ENCODE measurements at places on chromosomes 1 and 21.

- no peak for DNase-seq
These were observed 326.0 kb upstream of the RUNX1 start for GRCh38 chr21:35375115-35375514.

DNA sequence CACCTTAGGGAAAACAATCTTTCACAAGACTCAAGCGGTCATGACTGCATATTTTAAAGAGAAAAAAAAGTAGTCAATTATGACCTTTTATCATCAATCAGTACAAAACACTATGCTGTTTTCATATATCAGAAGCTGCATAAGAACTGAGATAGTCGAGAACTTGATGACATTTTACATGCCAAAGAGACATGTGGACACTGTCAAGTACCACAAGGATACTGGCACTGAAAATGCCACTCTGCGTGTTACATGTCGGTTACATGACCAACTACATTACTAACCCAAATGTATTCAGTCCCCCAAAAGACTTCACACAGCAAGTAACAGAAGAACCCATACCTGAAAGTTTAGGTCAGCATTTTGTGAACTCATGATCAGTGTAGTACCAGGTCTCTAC, 975.0 kb upstream of the ADGRL4 start:
- DNase-seq, result no peak

DNA sequence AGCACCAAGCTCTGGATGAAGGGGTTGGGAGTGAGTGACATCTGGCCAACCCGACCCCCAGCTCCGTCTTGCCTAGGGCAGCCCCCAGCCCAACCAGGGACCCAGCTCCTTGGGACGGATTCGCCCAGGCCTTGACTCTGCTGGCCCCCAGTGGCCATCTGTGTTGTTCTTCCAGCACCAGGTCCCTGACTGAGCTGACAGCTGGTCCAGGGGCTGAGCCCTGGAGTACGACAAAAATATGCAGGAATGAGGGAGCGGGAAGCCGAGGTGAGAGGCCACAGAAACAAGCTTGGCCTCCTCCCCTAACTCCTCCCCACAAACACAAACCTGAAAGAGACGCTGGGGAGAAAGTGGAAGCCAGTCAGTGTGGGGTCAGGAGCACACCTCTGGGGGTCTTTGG, 55.0 kb upstream of the PAX7 start:
- DNase-seq, result no peak

DNA sequence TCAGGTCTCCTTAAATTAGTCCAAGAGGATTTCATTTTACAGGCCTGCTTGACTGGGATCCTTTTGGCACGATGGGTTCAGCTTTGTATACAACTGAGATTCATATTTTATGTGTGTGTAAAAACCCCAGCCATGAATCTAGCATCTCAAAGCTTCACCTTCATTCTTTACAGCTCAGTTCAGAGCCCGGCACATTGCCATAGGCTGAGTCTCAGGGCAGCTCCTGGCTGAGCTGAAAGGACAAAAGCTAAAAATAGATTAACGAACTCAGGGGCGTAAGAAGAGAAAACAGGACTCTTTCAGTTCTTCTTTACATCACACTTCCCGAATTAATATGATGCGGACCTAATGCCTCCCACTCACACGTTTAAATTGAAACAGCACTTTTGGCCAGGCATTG, 262.8 kb upstream of the PBX1 start:
- DNase-seq, result no peak

DNA sequence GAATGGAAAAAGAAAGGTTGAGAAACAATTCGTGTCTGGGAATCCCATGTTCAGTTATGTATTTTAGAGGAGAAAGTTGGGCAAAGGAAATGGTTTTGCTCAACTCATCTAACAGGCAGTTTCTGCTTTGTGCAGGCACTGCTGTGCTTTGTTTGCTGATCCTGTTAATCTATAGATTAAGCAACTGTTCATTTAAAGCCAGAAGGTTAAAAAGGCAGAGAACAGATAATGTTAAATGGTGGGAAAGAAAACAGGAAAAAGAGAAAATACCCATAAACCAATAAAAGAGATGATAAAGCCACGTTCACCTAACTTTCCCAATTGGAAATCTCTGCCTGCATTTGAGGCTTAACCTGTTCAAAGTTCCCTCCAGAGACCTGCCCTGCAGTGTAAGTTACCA, 70.0 kb downstream of the APP start:
- no peak for DNase-seq

DNA sequence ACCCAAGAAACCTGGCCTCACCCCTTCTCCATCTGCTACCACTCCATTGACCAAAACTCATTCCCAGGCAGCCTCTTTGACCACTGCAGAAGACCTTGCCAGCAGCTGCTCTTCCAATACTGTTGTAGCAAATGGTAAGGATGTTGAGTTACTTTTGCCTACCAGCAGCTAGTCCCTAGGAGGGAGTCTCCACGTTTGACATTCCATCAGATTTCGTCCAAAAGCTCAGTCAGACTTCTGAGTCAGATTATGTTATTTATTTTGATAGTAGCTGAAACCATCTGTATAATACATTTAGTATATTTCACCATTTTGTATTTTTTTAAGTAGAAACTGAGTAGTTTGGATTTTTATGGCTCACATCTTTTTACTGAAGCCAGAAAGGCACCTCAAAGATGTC, 51.5 kb upstream of the WNT2B start:
- DNase-seq, result no peak

Measured in right renal cortex interstitium (tissue), 3 donors.